ENCODE measurements at places on chromosomes 3 and 15.

DNA sequence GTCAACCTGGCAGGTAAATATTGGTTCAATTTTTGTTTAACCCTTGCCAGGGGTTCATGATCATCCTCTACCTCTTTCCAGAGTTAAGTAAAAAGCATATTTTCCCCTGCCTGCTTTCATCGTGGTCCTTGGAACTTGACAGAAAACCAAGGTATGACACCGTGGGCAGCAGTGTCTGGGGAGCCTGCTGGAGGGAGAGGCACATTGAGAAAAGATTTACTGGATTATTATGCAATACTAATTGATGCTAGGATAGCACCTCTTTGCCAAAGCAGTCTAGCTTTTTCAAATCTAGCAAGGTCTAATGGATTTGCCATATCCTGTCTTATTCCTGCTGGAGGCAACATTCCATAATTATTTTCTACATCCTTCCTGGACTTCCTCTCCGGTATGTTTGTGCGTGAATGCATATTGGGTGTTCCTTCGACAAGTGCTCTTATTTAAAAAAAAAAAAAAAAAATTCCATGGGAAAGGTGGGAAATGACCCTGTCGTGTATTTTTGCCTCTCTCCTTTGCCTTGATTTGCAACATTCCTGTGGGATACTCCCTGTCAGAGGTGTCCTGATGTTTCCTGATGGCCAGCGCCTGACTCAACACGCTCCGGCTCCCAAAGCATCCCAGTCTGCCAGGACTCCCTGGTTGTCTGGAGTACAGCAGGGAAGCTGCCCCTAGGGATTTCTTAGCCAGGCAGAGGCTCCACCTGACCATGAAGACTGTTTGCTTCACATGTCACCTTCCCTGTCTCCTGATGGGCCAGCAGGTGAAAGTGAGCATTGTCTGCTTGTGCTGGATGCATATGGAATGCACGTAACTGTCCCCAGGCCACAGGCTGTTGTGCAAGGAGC, 6.3 kb downstream of the BHLHE40 start:
- DNase-seq: no peak

DNA sequence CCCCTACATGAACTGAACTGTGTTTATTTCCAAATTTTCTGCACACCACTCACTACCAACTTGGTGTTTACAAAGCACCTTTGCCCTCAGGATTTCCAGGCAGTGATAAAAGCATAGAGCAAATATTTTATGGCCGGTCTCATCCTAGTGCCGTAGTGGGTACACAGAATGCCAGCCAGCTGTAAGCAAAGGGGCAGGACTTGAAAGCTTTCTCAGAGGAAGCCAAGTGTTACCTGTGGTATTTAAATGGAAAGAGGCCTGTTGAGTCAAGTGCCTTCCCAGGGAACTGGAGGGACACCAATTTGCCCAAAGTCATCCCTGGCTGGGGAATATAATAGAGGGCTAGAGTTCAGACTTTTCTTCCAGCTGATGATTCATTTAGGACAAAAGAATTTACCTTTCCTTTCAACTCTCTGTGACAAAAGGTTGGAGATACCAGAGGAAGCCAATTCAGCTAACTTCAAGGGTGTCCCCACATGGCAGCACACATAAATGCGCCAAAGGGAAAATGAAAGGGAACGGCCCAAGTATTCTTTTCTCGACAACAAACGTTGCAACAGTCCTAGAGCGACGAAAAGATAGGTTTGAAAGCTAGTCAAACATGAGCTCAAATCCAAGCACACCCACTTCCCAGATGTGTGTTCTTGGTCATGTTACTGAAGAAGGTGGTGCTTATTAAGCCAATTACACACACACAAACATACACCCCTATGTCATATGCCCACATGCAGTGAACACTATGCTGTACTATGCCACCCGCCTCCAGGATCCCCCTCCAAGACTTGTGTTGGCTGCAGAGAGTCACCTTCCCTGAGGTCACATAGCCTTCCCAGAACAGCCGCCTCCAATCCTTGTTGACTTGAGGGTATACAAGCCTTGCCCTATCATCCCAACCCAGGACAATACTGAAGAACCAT, 27.7 kb downstream of the MAGI1 start:
- DNase-seq: no peak

DNA sequence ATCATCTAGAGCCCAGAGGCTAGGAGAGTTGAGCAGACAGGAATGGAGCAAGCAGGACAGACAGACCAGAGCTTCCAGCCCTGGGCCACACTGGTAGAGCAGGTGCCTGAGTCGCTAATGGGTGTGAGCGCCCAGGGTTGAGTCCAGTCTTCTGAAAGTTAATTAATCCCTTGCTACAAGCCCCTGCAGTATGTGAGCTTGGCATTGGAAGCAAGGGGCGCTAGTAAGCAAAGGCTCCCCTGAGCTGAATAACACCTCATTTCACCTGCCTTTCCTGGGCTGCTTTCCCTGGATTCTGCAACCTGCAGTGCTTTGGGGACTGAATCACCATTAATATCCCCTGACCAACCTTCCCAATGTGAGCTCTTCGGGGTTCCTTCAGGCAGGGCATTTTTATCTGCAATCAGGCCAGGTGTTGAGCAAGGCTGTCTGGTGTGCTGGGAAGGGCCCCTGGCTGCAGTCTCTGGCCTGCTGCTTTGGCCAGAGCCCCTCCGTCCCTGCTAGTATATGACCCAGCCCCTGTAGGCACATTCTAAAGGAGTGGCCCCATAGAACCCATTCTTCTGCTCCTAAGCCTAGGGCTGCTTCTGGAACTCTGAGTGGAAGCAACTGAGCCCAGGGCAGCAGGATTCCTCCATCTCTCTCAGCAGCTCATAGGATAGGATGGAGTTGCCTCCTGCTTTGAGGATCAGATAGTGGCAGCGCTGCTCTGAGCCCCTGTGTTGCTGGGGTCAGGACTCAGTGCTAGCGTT, 45.1 kb upstream of the EPHB1 start:
- DNase-seq: no peak

DNA sequence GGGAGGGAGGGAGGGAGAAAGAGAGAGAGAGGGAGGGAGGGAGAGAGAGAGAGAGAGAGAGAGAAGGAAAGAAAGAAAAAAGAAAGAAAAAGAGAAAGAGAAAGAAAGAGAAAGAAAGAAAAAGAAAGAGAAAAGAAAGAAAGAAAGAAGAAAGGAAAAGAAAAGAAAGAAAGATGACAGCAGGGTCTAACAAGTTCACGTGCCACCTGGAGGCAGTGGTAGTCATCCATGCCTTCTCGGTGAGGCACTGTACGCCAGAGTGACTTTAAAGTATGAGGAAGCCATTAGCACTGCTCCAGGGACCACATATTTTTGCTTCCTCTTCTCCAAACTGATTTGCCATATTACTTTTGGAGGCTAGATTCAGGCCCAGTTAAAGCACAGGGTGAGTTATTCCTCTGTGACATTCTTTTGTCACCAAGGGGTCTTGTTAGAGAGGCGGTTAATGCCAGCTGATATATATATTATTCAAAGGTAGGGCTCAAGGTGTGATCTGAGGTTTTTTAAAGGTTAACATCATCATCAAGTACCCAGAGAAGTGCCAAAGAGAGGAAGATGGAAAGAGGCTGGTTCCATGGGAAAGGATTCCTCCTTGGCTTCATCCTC, at the start of gene HTR3D:
Gene HTR3D, plus strand, starts transcription at position 556 of the 606 bp plus-strand sequence. Its CDS starts 0 bp downstream, at position 556.
- no peak for DNase-seq

GRCh38 chr15:91559066-91559465, 294.4 kb upstream of the SLCO3A1 start:
- peak; percentile 47 for DNase-seq

DNA sequence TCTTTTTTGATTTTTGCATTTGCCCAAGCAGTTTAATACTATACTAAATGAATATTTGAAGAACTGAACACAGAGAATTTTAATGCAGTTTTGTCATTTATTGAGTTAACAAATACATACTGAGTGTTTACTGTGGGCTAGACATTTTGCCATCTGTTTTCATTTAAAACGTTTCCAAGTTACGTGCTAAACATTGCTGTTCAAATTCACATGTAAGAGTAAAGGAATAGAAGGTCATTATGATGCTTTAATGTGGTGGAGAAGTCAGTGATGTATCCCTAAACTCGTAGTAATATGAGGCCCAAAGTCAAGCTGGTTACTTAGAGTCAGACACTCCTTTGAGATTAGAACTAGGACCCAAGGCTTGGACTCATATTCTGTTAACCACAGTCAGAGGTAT, 49.4 kb downstream of the CRYBG3 start:
- no peak for DNase-seq

DNA sequence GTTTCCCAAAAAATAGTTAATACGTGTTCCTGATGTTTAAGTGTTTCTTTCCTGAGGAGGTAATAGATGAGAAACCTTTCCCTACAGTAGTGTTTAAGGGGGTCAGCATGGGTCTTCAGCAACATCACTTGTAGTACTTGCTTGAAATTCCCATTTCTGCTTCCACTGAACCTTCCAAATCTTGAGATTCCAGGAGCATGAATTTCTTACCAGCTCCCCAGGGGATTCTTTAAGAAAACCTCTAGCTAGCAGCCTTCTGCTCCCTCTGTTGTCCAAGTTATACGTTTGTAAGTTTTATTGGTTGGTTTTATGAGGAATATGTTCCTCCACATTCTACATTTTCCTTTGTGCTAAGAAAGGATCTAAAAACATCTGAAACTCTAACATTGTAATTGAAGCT, 38.2 kb upstream of the ACP3 start:
- DNase-seq: no peak

- no peak for DNase-seq
Observed at GRCh38 chr3:141193066-141193830, 38.4 kb upstream of the PXYLP1 start.

GRCh38 chr3:126103121-126104027, 19.4 kb upstream of the SLC41A3 start:
- DNase-seq: no peak

DNA sequence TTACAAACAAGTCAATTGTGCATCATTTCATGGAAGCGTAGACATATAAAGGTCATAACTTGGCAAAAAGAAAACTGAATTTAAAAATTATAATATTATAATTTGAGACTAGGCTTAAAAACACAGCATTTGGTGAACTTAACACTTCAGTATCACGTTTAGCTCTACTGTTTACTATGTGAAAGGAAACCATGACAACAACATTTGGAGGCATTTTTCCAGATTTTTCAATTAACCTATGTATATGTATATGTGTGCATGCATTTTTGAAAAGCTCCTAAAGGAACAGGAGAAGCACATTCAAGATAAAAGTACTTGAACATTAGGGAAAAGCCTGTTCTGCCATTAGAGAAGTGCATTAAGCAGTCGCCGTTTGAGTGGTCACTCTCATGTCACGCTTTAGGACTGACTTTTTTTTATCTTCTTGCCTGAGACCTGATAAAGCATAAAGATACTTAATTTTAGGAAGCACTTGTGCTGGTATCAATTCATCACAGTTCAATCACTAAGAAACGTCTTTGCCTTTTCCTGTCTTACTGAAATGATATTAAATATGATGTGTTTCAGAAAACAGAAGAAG, 156.0 kb downstream of the NAALADL2 start:
- DNase-seq: no peak

DNA sequence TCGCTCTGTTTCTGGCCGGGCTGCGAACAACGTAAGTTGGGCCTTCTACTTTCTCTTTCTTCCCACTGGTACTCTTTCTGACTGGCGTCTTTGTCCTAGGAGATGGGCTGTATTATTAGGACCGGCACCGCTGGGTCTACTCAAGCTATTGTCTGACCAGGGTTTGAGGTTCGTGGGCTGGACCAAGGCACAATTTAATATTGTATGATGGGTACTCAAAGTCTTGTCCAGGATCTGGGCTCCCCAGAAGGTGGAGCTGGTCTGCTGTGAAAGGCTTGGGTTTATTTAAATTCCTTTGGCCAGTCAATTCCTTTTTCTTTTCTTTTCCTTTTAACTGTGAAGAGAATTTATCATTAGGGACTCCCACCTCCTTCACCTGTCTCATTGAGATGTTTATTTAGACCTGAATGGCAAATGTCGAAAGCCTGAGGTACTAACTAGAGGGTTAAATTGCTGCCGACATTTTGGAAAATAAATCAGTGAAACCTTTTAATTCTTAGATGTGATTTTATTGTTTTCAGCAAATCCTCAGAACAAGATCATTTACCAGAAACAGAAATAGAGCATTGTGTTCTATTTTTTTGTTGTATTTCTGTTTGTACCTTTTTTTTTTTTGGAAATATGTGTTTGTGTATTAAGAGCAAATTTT, 410 bp downstream of the LRRC49 start:
- peak; percentile 70 for DNase-seq

GRCh38 chr3:25945836-25946235, 155.9 kb downstream of the OXSM start:
- no peak for DNase-seq

GRCh38 chr3:112333002-112333380, at the start of gene CD200:
TSS of gene CD200 (plus strand) at chr3:112333156. CDS start at chr3:112333213, 57 bp downstream.
- peak; percentile 71 for DNase-seq

- DNase-seq: no peak
Observed at GRCh38 chr3:178671791-178672190, 135.6 kb downstream of the KCNMB2 start.

GRCh38 chr15:57118013-57118799, 199.8 kb downstream of the TCF12 start:
- DNase-seq: no peak

DNA sequence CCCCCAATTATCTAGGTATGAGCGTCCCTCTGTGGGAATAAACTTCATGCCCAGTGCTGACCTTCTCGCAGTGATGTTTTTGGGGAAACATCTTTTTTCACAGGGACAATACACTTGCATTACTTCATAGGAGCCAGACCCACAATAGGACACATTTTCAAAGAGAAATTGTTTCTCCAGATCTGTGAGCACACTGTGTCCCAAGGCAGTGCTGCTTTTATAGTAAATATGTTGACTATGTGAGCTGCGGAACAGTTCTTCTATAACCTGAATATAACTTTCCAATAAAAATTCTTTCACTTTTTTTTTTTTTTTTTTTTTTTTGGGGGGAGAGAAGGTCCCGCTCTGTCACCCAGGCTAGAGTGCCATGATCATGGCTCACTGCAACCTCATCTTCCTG, 17.4 kb upstream of the THSD4 start:
- no peak for DNase-seq

GRCh38 chr15:65824031-65824743, 32.1 kb upstream of the DENND4A start:
- DNase-seq: no peak

DNA sequence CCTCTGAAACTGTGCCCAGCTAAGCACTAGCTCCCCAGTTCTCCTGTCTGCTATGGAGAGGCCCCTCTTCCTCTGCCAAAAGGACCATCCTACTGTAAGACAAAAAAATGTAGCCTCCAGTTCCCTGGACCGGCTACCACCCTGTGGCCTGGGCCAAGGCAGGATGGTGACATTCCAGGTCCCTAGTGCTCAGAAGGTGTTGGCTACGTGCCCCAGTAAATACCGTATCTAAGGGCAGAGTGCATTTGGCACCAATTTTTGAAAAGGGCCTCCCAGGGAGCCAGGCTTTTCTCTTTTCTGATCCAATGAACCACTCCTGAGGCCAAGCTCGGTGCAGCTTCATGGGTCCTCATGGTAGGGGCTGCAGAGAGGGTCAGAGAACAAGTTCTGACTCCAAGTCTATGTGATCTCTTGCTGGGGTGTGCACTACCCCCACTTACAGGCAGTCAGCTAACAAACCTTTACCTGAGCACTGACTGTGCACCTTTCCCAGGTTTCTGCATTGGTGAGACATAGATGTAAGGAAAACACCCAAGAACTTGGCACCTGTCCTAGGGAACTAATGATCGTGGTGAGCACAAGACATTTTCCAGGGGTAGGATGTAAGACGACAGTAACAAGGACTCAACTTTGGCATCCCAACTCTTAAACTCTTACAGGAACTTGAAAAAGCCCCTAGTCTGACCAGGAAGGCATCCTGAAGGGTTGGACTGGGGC, 32.6 kb downstream of the TLE3 start:
- DNase-seq: no peak
